Smooth muscle cell of the pulmonary artery (primary cell): ENCODE measurements at places on chromosomes 12 and 14. TPM values are rescaled to one million over a fixed set of nuclear protein-coding genes. Genes with fewer than 3 reads are reported as not detected.

The ANKRD52 gene
- 30.0 and 41.4 TPM in 2 replicates for total RNA-seq

The KIF26A gene
- under 0.01 and 0.03 TPM in 2 replicates for total RNA-seq

The C12orf50 gene
- not detected in 2 replicates for total RNA-seq

The CPM gene
- 3.7 and 5.9 TPM in 2 replicates for total RNA-seq

The NELL2 gene
- total RNA-seq = 0.23 TPM in 1 of 2 replicates, not detected in the other

The TAS2R31 gene
- total RNA-seq = 3.7 and 6.7 TPM in 2 replicates

The CLEC14A gene
- total RNA-seq = 0.33 and 0.69 TPM in 2 replicates

The LRFN5 gene
- 0.59 and 11.3 TPM in 2 replicates for total RNA-seq

The COCH gene
- 0.46 TPM in 1 of 2 replicates, not detected in the other for total RNA-seq
